ENCODE measurements at places on chromosomes 1 and 21.

DNA sequence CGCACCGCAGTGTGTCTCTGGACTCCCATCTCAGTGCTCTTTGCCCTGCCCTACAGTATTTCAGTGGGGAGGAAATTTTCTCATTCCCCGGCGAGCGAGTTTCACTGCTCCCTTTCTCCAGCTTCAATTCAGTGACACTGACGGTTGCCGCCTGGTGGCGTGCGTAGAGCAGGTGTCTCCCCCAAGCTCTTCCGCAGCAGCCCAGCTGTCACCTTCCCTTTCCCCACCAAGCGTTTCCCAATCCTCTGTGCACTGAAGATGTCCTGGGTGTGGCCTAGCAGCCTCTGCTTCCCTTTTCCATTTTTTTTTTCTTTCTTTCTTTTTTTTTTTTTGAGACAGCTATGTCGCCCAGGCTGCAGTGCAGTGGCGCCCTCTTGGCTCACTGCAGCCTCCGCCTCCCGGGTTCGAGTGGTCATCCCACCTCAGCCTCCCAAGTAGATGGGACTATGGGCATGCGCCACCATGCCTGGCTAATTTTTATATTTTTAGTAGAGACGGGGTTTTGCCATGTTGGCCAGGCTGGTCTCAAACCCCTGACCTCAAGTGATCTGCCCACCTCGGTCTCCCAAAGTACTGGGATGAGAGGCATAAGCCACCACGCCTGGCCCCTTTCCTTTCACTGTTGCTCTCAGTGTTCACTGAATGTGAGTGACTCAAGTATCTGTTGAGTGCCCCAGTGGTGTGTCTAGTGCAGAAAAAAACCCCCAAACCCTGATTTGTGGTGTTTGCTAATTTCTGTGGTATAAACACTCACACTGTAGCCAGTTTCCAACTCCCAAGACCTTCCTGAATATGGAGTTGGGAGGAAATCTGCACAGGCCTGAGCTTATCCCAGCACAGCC, 30.1 kb downstream of the TNFRSF1B start:
- no peak for DNase-seq

- no peak for DNase-seq
Observed at GRCh38 chr1:1322418-1322817, 2.0 kb downstream of the INTS11 start.

- DNase-seq = no peak
Observed at GRCh38 chr1:101027194-101027772, 1.7 kb upstream of the DPH5 start.

DNA sequence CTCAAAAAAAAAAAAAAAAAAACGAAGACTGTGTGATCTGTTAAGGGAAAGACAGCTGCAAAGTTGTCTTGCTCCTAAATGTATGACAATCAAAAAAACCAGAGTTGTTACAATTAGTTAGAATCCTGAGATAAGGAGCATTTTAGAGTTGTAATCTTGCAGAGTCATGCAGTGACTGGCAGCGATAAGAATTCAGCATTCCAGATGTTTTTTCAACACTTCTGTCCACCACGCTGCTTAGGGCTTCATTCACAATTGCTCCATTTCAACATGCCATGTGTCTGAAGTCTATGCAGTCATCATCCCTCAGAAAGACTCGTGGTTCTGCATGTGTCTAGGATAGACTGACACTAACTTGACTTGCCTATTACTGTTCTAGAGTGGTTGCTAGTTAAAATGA, 102.4 kb upstream of the BACE2 start:
- no peak for DNase-seq

DNA sequence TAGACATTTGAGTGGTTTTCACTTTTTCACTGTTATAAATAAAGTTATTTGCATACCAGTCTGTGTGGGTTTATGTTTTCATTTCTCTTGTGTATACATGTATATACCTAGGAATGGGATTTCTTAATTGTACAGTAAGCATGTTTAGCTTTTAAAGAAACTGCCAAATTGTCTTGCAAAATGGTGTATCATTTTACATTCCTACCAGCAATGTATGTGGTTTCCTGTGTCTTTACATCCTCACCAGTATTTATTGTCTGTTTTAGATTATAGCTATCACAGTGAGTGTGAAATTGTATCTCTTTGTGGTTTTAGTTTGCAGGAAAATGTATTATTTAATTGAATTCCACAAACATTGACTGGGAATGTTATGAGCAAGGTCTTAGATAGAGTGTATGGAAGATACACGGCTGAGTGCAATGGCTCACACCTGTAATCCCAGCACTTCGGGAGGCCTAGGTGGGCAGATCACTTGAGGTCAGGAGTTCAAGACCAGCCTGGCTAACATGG, 57.3 kb downstream of the MACF1 start:
- no peak for DNase-seq

GRCh38 chr1:226722240-226722900, 16.7 kb downstream of the ITPKB start:
- no peak for DNase-seq

GRCh38 chr1:44587796-44588460, 86.4 kb downstream of the TMEM53 start:
- no peak for DNase-seq

DNA sequence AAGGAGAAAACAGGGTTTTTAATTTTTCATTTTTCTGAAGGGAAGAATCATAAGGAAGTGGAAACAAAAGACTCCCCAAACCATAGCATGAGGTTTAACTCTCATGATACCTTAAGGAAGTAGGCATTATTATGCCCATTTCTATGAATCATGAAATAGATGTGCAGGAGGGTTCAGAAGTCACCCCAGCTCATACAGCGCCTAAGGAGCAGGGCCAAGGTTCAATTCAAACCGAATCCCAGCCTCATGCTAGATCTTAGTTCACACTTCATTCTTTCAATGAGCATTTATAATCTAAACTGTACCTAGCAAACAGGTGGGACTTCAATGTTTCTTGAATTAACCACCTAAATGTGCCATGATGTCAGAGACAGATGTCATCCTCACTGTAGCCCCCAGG, 111.9 kb upstream of the SLC25A33 start:
- DNase-seq = no peak

DNA sequence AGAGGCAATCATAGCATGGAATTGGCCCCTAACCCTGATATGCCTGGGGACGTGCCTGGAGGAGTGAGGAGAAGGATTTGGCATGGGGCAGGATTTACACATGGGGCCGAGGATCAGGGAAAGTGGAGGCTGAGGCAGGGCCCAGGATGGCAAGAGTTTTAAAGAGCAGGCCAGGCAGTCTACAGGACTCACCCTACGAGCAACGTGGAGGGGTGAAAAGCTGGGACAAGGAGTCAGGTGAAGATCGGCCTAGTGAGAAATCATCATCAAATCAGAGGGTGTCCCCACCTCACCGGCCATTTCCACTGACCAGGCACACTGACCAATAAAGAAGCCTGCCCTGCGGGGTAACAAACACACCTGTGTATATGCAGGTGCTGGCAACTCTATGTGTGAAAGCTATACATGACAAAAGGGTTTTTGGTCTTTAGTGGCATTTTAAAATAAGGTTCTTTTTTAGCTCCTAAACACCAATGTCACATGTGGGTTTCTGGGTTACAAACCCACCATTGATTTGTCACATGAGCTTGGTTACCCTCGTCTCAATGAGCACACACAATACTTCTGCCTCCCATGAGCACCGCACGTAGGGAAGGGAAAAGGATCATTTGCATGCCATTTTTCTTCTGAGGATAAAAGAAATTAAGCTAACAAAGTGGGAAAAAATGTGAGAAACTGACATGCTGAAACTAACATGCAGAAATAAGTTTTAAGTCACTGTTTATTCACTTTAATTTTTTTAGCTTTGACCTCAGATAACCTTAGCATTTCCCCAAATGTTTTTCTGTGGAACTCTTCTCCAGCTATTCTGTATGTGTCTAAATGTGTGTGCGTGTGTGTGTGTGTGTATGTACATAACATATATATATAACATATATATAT, 168.1 kb upstream of the EDN2 start:
- DNase-seq = no peak

- DNase-seq = no peak
Observed at GRCh38 chr1:8456308-8456912, 138.5 kb downstream of the SLC45A1 start.

DNA sequence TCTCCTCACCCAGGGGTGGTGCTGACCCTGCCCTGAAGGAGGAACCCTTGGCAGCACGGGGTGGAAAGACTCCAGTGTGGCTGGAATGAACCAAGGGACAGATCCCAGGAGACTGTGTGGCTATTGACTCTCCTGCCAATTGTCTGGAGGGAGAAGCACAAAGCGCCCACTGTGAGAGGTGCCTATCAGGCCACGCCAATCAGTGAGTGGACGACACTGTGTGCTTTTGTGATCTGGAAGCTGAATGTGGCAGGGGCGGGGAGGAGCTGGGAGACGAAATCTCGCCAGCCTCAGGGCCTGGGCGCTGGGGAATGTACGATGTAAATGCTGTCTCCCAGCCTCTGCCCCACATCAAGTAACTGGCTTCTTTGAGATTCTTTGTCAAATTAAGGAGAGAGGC, 167.1 kb downstream of the ZBTB18 start:
- DNase-seq = no peak
